Bronchial epithelial cell (primary cell): ENCODE measurements at places on chromosomes 2 and 18. TPM values are rescaled to one million over a fixed set of nuclear protein-coding genes. Genes with fewer than 3 reads are reported as not detected.
A peak's percentile ranks its signal among the peaks of the same experiment; 100 is the strongest.

The KCNE4 gene
- under 0.01 and 0.26 TPM in 2 replicates for total RNA-seq

The HOXD9 gene
- total RNA-seq: not detected in 2 replicates

The LRRTM4 gene
- not detected in 2 replicates for total RNA-seq

The OLA1 gene
- total RNA-seq: 132 and 153 TPM in 2 replicates

The HAAO gene
- 0.38 TPM in 1 of 2 replicates, not detected in the other for total RNA-seq

The IKZF2 gene
- total RNA-seq: 9.0 and 27.4 TPM in 2 replicates

DNA sequence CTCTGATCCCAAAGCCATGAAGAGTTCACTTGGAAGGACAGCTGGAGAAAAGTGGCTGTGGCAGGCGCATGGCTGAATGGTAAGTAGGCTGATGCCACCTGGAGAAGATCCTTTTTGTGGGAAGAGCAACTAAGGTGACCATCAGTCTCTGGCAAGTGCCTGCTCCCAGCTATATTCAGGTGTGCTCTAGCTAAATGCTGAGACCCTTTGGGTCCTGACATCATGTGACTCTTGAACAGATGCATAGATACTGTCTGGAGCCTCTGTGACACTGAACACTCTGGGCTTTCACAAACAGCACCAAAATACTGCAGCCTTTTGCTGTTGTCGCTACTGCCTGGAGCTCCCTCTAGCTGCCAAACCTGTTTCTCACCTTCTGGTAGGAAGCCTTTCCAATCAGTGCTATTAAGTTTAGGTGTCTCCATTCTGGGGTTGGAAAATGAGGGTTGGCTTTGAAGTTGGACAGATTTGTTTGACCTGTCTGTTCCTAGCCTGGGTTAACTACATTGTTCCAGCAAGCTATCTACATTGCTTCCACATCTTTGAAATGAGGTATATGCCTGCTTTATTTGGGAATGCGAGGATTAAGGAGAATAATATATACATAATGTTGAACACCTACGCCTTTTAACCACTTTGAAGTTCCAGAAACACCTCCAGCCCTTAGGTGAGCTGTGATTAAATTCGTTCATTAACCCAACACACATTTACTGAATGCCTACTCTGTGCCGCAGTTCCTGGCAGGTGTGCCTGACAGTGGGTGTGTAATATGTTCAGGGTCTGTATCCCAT is 3.1 kb downstream of the EGR4 start:
- DNase-seq: peak; percentile 59

GRCh38 chr2:96533292-96534073 is 3.1 kb upstream of the ARID5A start:
- DNase-seq: peak; percentile 49

DNA sequence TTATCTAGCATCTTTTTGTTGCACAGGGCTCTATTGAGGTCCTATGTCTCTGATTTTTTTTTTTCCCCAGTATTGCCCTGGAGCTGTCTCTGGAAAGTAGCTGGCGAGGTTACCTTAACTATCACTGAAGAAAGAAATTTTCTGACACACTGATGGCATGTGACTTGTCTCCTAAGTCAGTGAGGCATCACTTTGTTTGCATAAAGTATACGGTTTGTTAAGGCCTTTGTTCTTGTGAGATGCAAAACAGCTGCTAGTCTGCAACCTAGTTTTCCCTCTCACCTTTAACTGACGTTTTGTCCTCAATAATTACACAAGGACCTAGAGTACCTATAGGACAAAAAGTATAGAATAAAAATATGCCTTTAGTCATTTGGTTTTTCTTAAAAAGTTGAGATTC is 41.8 kb downstream of the UBXN4 start:
- DNase-seq: no peak

DNA sequence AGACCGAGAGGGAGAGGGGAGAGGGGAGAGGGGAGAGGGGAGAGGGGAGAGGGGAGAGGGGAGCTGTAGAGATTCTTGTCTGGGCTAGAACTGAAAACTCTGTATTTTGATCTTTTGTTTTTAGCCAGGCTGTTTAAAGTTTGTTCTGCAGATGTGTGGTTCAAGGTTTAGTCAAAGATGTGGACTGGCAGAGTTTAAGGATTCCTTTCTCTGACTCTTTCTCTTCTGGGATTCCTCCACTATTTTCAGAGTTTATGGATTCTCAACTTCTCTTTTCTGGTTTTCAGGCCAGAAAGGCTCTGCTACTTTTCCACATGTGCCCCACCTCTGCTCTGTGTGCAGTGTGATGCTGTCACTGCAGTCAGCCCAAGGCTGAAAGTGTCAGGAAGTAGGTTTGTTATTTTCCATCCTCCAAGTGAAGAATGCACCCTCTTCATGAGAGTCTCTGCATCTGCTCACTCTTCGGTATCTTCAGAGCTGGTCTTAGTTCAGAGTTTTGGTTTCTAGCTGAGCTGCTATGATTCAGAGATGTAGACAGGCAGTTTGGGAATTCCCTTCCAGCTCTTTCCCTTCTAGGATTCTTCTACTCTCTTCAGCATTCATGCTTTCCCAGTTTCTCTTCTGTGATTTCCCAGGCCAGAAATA is 130.9 kb upstream of the SMAD7 start:
- no peak for DNase-seq

GRCh38 chr2:26273501-26273900 is 28.8 kb downstream of the HADHB start:
- peak; percentile 40 for DNase-seq

- no peak for DNase-seq
These were observed 10.3 kb downstream of the KHK start for GRCh38 chr2:27096748-27097297.

DNA sequence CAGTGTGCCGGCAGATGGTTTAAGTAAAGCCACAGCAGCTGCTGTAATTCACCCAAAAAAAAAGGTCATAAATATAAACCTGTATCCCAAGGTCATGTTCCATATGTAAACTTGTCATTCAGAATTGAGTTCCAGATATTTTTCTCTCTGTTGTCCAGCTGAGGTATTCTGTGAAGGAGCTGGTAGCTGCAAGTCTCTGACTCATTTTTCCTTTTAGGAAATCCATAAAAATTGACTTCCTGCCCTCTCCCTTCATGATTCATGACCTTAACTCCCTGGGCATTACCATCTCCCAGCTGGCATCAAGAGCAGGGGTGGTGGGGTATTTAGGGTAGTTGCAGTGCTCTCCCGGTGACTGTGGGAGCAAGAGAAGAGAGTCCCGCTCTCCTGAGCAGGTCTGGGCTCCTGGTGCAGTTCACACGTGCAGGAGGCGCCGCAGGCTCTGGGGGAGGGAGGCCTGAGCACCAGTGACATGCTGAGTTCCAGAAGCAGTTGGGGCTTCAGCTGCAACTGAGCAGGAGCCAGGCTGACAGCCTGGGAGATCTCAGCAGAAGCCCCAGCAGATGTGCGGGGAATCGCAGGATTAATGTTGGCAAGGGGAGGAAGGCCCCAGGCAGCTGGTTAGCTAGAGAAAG is 192.6 kb downstream of the MGAT5 start:
- DNase-seq: peak; percentile 46

GRCh38 chr2:231348704-231349373 is 46.7 kb upstream of the B3GNT7 start:
- DNase-seq: no peak

DNA sequence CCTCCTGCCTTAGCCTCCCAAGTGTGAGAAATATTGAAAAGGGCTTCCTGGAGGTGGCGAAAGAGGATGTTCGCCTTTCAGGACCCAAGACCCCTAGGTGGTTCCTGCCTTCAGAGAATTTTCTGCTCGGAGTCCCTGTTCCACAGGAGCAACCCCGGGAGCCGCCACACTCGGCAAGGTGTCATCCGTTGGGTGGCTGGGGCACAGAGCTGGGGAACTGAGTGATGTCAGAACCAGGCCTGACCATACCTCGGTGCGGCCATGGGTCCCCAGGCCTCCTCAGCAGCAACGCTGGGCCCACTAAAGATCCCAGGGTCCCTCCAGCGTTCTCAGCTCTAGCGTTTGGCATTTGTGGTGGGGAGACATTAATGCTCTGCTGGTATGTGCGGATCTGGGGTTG is 23.7 kb upstream of the TAF1B start:
- DNase-seq: no peak

DNA sequence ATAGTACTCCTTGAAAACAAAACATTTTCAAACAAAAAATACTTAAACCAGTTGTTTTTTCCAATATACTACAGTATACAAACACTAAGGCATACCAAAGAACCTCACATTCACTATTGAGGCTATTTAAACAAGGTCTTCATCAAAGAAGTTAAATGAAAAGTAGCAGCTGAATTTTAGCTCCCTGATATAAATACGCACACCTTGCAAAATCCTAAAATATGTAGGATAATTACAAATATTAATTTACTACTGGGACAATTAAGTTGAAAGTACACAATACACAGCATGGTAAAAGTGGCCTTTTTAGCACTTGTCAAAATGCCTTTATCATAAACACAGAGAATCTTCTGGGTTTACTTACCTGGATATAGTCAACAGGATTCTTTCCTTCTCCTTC is 78.7 kb downstream of the CUL3 start:
- no peak for DNase-seq

DNA sequence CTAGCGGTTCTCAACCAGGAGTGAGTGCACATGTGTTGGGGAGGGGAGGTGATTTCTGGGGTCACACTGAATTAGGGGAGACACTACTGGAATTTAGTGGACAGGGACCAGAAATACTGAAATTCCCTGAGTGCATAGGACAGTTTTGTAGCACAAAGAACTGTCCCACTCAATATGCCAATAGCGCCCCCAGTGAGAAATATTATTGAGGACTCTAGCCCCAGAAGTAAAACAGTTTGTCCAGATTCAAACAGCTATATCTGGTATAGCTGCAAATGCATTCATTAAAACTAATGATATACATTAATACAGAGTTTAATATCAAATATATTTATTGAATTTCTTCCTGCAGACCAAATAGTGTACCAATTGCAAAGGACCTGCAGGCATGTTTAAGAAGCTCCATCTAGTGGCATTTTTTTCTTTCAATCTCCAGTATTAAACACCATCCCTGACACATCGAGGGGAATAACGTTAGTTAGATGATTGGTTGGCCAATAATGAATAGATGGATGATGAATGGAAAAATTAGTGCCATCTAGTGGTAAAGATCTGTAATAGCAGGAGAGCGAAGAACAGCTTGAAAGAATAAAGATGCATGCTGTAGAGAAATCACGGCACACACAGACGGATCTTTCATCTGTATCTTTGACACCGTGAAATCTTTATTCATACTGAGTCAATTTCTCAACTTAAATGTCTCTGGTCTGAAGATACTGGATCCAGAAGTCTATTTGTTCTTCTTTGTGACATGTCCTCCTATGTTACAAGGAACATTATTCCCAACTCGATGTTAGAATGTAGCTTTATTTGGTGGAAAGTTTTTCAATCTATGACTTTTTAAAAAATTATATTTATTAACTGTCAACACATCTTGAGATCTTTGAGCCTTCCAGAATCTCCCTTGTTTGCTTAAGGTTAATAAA is 62.5 kb downstream of the DHRS9 start:
- DNase-seq: peak; percentile 81

- DNase-seq: peak; percentile 43
These were observed 460.8 kb downstream of the RNF144A start for GRCh38 chr2:7377916-7378569.

GRCh38 chr2:150125188-150125587 is 362.3 kb downstream of the RND3 start:
- no peak for DNase-seq

- peak; percentile 39 for DNase-seq
These were observed 43.0 kb upstream of the COL5A2 start for GRCh38 chr2:189222468-189223105.

DNA sequence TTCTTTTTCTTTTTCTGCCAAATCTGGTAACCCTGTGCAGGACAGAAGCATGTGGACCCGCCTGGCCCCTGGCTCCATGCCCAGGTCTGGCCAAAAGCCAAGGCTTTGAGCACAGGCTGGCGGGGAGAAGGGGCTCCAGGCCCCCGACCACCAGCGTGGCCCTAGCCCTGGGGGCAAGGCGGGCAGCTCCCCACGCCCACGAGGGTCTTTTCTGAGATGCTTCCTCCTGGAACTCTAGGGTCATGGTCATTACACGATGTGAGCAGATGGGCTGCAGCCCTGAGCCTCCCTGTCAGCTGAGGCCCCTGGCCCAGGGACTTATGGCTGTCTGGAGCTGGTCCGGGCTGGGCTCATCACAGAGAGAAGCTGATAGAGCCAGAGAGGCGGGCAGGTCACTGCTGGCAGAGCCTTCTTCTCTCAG is 5.7 kb upstream of the OTOS start:
- DNase-seq: no peak

DNA sequence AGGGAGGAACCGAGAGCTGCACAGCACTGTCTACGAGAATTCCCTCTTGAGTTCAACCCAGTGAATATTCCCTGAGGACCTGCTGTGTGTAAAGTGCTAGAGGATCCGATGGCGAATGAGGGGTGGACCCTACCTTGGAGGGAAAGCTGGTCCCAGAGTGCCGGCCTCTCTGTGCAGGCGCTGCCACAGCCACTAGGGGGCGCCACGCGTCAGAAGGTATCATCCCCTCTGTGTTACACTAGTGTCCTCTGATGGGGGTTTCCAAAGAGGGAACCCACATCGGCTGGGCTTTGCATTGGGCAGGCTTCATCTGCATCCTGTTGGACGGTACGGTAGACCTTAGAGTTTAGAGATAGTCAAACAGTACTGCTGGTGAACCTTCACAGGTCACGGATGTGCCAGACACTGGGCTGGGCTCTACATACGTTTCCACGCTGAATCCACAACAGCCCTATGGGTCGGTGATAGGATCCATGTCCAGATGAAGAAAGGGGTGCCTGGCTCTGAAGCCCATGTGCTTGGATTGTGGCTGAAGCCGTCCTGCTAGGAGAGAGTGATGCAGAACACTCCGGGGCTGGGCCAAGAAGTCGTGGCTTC is 39.0 kb downstream of the COA5 start:
- DNase-seq: no peak

DNA sequence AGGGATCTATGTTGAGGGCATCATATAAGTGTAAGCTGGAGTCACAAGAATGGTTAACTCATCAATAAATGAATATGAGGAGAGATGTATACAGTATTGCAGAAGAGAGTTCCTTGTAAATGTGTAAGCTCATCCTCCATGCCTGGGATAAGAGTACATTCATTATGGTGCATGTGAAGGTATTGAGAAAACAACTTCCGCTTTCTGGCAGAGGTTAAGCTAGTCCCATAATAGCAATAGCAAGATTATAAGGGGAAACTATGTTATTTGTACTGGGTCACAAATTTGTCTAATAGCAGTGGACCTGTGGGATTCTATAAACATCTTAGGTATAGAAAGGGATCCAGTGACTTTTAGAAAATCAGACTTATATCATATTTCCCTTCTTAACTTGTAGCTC is 44.1 kb downstream of the SCN2A start:
- DNase-seq: no peak

GRCh38 chr2:46096260-46096659 is 200.9 kb upstream of the EPAS1 start:
- DNase-seq: peak; percentile 10
